Germinal center (tissue), 1 donor: ENCODE measurements at places on chromosomes 6 and 20.
A peak's percentile ranks its signal among the peaks of the same experiment; 100 is the strongest.

DNA sequence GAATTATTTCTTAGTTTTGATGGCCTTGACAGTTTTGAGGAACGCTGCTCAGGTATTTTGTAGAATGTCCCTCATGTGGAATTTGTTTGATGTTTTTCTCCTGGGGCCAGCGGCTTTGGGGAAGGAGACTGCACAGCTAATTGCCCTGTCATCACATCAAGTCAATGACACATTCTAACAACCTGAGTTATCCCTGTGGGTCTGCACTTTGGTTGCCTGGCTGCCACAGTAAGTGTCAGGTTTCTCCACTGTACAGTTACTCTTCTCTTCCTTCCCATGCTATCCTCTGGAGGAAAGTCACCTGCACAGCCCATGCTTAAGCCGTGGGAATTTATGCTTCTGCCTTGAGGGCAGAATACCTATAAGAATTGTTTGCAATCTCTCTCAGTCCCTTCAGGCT, 1.4 kb upstream of the TREML4 start:
- no peak for DNase-seq

- DNase-seq, result peak; percentile 5
These were observed 120.2 kb downstream of the MBOAT1 start for GRCh38 chr6:20092071-20092566.

- DNase-seq, result peak; percentile 80
These were observed 41.1 kb upstream of the TMEM170B start for GRCh38 chr6:11496152-11497060.

GRCh38 chr6:83767033-83767432, 58.1 kb upstream of the SNAP91 start:
- no peak for DNase-seq

GRCh38 chr6:136927292-136927691, 5.2 kb downstream of the SLC35D3 start:
- DNase-seq, result no peak

DNA sequence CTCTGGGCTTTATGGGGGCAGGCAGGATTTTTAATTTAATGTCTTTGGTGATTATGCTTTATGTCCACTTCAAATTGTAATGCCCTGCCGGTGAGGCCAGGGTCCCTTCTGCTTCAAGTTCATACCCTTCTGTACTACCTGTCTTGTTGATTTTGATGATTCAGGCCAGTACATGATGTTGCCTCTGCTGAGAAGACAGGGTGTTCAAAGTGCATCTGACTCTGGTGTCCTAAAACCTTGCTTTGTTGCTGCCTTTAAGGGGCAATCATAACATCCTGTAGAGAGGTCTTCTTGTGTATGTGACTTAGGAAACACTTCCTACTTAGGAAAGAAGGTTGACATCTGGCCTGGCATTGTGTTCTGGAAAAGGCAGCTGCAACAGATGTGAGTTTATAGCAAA, 113.2 kb downstream of the TMEM170B start:
- no peak for DNase-seq
